ENCODE measurements at places on chromosomes 4 and X.

GRCh38 chr4:86400216-86400615 lies 40.4 kb upstream of the MAPK10 start:
- no peak for DNase-seq

DNA sequence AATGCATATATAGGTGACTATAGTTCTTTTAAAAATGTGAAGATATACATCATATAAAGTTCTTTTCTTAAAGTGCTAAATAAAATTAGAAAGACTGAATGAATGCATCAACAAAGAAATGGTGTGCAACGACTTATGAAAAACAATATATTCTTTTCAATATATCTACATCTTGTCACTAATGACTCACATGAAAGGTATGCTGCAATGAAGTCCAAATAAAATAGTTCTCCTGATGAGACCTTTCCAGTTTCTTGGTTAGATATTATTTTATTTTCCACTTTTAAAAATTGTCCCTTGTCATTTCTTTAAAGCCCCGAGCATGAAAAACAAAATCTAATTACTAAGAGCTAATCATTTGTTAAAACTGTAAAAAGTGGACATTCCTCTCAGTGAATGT lies 462.1 kb downstream of the PCDH11X start:
- no peak for DNase-seq

GRCh38 chrX:31126205-31126604 lies 54.4 kb upstream of the FTHL17 start:
- peak; percentile 7 for DNase-seq

DNA sequence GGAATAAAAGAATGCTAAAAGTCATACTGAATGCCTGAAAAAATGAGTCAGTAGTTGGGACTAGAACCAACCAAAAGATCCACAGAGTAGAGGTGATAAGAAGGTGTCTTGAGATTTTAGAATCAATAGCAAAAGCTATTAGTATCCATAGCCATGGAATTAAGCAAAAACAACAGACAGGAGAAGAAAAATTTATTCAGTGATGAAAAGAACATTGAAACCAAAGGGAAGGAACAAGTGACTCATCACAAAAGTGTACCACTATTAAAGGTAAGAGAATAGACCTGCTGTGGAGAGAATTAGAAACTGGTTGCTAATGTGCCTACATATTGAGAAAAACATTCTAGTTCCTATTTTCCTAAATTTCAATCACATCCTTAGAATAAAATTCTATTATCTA lies 182.0 kb upstream of the NEIL3 start:
- DNase-seq = peak; percentile 8

DNA sequence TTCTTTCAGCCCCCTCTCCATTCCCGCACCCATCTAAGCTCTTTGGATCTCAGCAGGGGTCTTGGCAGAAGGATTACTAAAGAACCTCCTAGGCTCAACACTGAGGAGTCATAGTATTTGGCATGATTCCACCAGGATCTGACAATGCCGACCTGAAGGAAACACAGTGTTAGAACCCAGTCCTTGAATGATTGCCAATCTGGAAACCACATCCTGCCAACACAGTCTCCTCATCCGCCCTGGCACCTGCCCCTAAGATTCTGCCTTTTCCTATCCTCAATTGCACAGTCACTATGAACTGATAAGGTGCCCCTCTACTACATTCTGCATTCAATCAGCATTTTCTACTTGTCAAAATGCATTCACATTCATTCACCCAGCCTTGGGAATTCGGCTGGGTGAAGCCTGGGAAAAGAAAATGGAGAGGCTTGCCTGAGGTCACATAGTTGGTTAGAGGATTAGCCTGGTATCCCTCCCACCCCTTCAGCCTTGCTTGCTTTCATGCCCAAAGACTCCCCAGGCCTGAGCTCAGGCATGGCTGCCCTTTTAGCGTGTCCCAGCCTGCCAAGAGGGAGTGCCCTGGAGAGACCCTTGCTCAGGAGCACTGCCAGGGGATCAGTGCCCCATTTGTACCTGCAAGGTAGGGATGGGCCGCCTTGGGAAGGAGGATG lies 2.2 kb upstream of the CLDN2 start:
- DNase-seq = peak; percentile 93

- peak; percentile 44 for DNase-seq
These were observed at the start of gene ERVMER34-1 for GRCh38 chr4:52750819-52751486. TSS of gene ERVMER34-1 (minus strand) at chr4:52751425. CDS start at chr4:52745520, 5,905 bp downstream.

DNA sequence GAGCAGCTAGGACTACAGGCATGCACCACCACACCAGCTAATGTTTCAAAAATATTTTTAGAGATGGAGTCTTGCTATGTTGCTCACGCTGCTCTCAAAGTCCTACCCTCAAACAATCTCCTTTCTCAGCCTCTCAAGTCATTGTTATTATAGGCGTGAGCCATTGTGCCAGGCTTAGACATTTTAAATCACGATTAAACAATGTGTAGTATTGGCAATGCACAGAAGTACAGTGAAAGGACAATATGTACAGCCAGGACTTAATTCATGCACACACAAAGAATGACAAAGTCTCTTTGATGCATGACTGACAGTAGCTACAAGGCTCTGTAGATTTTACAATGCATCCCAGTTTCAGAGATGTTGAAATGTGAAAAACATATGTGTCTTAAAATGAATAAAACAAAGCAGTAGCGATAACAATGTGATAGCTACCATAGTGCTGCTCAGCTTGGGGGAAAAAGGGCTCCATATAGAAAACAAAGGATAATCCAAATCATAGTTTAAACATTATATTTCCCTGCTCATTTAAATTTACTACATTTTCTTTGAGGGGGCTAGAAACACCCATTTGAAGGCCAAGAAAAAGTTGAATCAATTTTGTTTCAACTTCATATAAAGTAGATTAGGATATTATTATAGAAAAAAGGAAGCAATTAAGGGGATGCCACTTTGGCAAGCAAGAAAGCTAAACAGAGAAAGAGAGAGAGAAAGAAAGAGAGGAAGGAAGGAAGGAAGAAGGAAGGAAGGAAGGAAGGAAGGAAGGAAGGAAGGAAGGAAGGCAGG lies 272.4 kb upstream of the SMIM31 start:
- no peak for DNase-seq

DNA sequence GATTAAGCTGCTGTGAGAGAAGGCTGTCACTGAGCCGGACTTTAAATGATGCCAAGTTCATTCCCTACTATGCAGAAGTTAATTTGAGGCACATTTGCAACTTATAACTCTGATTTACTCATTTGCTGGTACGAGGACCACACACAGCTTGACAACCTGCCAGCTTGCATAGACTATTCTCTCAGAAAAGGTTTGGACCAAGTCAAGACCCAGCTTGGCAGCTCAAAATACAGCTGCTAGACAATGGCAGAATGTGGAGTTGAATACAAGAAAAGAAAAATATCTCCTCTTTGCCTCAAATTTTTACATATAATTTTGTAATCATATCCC lies 338.9 kb downstream of the DHX15 start:
- DNase-seq = no peak

- no peak for DNase-seq
These were observed 46.0 kb downstream of the EIF2S3 start for GRCh38 chrX:24100713-24101112.

- no peak for DNase-seq
These were observed 29.8 kb downstream of the FAM149A start for GRCh38 chr4:186134257-186134656.

DNA sequence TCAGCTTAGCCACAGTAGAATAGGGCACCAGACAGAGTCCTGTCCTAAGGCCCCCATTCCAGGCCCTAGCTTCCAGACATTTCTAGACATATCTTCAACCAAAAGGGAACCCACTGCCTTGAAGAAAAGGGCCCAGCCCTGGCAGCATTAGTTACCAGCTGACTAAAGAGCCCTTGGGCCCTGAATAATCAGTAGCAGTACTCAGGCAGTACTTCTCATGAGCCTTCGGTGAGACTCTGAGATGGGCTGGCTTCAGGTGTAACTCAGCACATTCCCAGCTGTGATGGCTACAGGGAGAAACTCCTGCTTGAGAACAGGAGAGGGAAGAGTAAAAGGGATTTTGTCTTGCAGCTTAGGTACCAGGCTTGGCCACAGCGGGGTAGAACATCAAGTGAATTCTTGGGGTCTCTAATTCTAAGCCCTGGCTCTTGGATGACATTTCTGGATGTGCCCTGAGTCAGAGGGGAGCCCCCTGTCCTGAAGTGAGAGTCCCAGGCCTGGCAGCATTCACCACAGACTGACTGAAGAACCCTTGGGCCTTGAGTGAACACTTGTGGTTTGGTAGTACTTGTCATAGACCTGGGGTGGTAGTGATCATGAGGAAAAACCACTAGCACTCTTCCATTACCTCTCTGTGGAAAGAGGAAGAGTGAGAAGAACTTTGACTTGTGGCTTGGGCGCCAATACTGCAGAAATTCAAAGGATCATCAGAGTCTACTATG lies 170.1 kb downstream of the ATP10D start:
- DNase-seq = no peak

DNA sequence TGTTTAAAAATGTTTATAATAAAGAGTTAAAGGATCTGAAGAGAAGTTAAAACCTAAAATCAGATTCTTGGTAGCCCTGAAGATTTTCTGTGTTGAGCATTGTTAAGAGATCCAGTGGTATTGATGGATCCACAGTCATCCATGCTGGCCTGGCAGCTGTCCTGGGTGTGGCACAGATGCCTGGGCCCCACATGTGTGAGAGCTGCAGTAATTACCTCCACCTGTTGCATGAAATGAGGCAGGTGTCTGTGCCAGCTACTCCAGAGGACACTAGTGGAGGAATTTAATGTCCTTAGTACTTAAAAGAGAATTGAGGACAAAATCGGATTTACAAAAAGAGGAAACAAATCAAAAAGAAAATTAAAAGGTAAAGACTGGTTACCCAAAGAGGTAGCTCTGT lies 44.0 kb downstream of the MGST2 start:
- no peak for DNase-seq

DNA sequence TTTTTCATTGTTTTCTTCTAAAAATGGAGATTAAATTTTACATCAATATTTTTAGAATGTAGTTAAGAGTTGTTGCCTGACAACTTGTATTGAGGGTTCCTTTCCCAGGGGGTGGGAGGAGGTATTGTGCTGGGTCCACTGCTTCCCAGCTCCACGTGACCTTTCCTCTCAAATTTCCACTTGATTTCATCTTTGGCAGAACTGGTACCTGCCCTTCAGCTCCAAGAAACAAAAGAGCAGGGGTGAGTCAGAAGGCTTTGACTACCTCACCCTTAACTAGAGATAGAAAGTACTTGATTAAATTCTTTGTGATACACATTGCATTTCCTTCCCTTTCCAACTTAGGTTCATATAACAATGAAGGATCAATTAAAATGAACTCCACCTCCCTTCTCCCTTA lies 19.7 kb downstream of the TRIM2 start:
- DNase-seq = peak; percentile 80

- no peak for DNase-seq
These were observed 162.2 kb upstream of the ANXA10 start for GRCh38 chr4:167930166-167930565.

DNA sequence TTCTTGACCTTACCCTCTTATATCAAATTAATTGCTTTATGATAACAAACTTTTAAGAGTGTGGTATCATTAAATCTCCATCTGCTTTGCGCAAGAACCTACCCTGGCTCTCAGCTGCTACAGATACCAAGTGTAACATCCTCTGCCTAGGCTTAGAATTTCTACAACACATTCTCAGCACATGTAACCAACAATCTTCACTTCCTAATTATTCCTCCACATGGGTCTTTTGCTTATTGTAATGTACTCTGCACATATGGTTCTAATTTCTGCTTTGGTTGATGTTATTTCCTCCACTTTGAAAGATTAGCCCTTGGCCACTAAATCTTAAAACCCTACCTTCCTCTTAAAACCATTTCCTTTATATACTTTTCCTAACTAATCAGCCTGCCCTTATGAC lies 242.4 kb downstream of the ARHGAP24 start:
- no peak for DNase-seq

DNA sequence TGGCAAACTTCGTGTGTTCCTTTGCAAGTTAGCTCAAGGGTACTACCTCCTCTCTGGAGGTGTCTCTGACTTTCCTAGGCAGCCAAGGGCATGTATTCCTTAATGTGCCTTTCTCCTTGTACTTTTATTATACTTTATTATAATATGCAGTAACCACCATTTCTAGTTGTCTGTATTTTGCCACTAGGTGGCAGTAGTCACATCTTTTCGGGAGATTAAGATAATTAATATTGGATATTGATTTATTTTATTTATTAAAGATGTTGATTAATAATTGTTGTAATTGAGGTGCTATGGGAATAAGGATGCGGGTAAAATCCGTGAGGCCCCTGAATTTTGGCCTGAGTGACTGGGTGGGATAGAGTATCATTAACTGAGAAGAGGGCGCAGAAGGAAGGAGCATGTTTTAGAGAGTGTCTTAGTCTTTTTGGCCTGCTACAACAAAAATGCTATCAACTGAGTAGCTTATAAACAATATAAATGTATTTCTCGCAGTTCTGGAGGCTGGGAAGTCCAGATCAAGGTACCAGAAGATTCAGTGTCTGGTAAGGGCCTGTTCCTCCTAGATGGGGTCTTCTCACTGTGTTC lies 153.3 kb downstream of the TMEM164 start:
- no peak for DNase-seq

- DNase-seq = peak; percentile 95
These were observed 222.1 kb upstream of the RPL34 start for GRCh38 chr4:108398316-108398715.

DNA sequence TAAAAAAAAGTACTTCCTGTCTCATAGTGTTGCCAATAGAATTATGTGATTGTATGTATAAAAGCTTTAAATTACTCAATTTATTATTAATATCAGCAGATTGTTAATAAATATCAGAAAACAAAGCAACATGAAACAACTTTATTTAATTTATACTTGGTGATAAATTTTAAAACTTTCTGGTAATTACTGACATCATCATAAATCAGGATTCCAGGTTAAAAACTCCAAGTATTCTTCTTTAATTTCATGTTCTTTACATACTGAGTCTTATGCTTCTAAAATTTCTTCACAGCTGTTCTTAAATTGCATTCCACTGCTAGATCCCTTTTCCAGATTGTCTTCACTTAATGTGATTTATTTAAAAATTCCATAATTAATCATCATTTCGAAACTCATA lies 1224.5 kb downstream of the PCDH18 start:
- DNase-seq = no peak

GRCh38 chr4:23614284-23614892 lies 275.5 kb downstream of the PPARGC1A start:
- DNase-seq = peak; percentile 67

Data from kidney tubule cell (primary cell).